Muscle of back (tissue), 13 donors: ENCODE measurements at places on chromosomes 2 and 18. TPM values are rescaled to one million over a fixed set of nuclear protein-coding genes. Genes with fewer than 3 reads are reported as not detected.

The TMEM87B gene
- polyA plus RNA-seq = 21.6 TPM

The CYS1 gene
- 5.3 TPM for polyA plus RNA-seq

- no peak for DNase-seq
Observed at GRCh38 chr2:37795938-37796337, 124.5 kb upstream of the CDC42EP3 start.

The SIX3 gene
- polyA plus RNA-seq = not detected

The MC4R gene
- 0.24 TPM for polyA plus RNA-seq

DNA sequence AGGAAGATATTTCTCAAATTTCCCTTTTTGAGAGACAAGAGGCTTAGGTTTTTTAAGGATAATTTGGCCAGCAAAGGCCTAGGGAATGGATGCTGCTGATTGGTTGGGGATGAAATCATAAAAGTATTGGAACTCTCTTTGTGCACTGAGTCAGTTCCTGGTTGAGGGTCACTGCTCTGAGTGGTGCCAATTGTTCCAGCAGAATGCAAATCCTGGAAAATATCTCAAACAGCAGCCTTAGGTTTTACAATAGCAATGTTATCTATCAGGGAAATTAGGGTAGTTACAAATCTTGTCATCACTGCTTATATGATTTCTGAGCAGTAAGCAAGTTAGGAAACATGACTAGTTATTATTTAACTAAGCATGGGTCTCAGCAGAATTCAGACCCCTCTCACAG lies 96.2 kb downstream of the RAD51AP2 start:
- no peak for DNase-seq

DNA sequence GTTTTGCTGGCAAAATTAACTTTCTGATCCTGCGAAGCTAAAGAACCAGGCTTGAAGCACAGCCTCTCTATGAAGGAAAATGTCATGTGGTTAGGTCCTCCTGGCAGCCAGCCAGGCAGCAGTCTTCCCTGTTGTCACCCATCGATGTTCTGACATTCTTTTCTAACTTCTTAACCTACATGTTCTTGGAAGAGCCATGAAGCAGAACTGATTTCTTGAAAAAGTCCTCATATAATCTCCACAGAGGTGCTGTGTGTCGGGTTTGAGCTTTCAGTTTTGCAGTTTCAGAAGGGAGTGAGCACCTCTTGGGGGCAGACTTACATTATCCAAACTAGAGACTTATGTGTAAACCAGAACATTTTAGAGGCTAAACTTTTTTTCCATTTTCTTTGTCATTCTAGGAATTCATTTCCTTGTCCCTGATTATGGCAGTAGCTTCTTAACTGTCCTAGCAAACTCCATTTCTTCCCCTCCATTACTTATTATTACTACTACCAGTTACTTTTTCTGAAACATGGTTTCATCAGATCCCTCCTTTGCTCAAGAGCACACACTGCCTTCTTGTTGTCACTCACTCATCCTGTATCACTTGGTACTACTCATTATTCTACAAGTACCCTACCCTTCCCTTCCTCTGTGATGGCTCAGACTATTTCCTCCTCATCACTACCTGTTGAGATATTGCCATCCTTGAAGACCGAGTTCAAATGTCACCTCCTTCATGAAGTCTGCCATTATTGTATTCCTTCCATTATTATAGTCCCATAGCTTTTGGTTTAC lies 31.1 kb downstream of the DOK1 start:
- no peak for DNase-seq

The SCTR gene
- polyA plus RNA-seq = 0.47 TPM

DNA sequence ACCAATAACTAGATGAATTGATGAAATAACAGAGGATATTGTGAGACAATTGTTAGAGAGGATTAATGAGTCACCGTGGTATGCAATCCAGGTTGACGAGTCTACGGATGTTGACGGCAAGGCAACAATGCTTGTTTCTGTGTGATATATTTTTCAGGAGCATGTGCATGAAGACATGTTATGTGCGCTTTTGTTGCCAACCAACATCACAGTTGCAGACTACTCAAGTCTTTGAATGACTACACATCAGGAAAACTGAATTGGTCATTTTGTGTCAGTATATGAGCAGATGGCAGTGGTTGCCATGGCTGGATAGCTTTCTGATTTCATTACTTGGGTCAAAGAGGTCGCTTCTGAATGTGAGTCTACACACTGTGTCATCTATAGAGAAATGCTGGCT lies 96.8 kb upstream of the CRACDL start:
- DNase-seq = no peak

- no peak for DNase-seq
Observed at GRCh38 chr2:6917761-6918421, 679 bp downstream of the RNF144A start.

GRCh38 chr2:164439885-164440284 lies 181.4 kb downstream of the GRB14 start:
- no peak for DNase-seq

The NEB gene
- 1,087 TPM for polyA plus RNA-seq

GRCh38 chr2:168697668-168698121 lies 104.7 kb upstream of the NOSTRIN start:
- DNase-seq = no peak

- peak; percentile 9 for DNase-seq
Observed at GRCh38 chr2:174158003-174158402, 90.3 kb downstream of the OLA1 start.

The BOK gene
- 47.4 TPM for polyA plus RNA-seq

The EML6 gene
- polyA plus RNA-seq = 36.0 TPM

The TXNDC2 gene
- not detected for polyA plus RNA-seq
